Panc1 (cell line): ENCODE measurements at places on chromosomes 6 and 20.

- no peaks in the 10 kb centered on the region for H3K4me1 ChIP-seq
- no peak overlapping the region for H3K27ac ChIP-seq
- no peak overlapping the region for H3K4me3 ChIP-seq
- DNase-seq = no peak
- H3K36me3 ChIP-seq = peaks cover 10% of the 10 kb centered on the region
These were observed 11.5 kb upstream of the PLCG1 start for GRCh38 chr20:41125530-41126457.

DNA sequence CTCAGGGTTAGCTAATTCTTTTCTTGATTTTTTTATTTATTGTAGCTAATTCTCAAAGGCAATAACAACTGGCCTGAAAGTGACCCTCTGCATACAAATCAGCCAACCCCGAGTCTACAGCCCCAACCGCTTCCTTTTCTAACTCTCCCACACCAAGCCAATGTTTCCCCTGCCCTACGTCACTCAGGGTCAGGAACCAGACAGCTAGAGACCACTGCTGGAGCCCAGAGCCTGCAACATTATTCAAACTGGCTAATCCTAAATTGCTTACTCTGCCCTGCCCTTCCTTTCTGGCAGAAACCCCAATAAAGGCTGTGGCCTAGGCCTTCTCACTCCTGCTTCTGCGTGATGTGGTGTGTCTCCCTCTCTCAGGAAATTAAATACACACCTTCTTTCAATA is 320.7 kb downstream of the CBLN4 start:
- H3K4me1 ChIP-seq = no peaks in the 10 kb centered on the region
- no peaks in the 10 kb centered on the region for H3K27me3 ChIP-seq
- no peak for DNase-seq
- H3K4me3 ChIP-seq = no peak overlapping the region

DNA sequence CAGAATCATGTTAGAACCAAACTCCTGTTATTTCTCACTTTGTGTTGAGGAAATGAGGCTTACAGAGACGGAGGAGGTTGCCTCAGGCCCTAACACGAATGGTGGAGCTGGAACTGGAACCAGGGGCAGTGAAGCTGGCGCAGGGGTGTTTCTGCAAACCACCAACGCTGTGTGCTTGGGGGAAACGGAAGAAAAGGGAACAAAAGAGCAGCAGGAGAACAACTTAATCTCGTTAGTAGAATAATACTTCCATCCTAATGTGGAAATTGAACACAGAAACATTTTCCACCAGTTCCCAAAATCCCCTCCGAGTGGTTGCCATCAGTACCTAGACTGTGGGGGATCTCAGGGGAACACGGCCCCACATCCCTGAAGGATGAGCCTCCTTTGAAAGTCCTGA is 103.4 kb upstream of the FRMD1 start:
- H3K27me3 ChIP-seq = no peaks in the 10 kb centered on the region
- DNase-seq = no peak
- H3K36me3 ChIP-seq = no peaks in the 10 kb centered on the region
- no peak overlapping the region for H3K4me3 ChIP-seq
- no peaks in the 10 kb centered on the region for H3K4me1 ChIP-seq

GRCh38 chr6:146351018-146351417 is 192.6 kb upstream of the RAB32 start:
- DNase-seq = no peak
- H3K4me1 ChIP-seq = no peaks in the 10 kb centered on the region
- no peak overlapping the region for H3K27ac ChIP-seq
- no peak overlapping the region for H3K4me3 ChIP-seq

DNA sequence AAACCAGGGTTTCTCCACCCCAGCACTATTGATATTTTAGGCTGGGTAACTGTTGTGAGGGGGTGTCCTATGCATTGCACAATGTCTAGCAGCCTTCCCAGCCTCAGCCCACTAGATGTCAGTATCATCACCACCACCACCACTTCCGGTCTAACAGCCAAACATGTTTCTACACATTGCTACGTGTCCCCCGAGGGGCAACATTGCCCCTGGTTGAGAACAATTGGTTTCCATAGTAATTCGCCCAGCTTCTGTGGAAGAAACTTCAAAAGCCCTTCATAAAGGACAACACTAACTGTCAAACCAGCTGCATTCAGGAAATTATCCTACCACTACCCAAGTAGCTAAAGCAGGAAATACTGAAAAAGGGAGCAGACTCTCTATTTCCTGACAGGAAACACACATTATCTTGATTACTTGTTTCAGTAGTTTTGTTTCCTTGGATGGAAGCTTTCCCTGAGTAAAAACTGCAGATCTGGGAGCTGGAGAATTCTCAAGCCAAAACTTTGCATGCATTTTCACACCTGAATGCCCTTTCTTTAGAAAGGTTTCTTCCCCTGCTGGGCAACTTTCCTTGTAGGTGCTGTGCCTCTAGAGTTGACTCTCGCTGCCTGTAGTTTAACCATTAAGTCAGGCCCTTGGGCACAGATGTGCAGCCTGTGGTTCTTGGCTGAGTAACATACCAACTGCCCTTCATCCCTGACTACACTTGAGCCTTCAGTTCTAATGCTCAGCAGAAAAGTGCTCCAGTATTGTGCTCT is 23.6 kb downstream of the PKHD1 start:
- no peak for DNase-seq
- no peak overlapping the region for H3K27ac ChIP-seq
- H3K4me1 ChIP-seq = no peaks in the 10 kb centered on the region; the same call in 1 of the 2 replicates
- H3K4me3 ChIP-seq = no peak overlapping the region

GRCh38 chr6:31815025-31815838 is at the start of the genes HSPA1A and HSPA1L:
HSPA1A (plus strand) TSS chr6:31815543; CDS start chr6:31815757, 214 bp downstream.
HSPA1L (minus strand) TSS chr6:31815283; CDS start chr6:31811972, 3,311 bp downstream.
- no peaks in the 10 kb centered on the region for H3K27me3 ChIP-seq
- H3K4me1 ChIP-seq = peaks cover 13% of the 10 kb centered on the region
- H3K27ac ChIP-seq = peak within 1 kb of the TSS; percentile 87
- DNase-seq = peak; percentile 96

DNA sequence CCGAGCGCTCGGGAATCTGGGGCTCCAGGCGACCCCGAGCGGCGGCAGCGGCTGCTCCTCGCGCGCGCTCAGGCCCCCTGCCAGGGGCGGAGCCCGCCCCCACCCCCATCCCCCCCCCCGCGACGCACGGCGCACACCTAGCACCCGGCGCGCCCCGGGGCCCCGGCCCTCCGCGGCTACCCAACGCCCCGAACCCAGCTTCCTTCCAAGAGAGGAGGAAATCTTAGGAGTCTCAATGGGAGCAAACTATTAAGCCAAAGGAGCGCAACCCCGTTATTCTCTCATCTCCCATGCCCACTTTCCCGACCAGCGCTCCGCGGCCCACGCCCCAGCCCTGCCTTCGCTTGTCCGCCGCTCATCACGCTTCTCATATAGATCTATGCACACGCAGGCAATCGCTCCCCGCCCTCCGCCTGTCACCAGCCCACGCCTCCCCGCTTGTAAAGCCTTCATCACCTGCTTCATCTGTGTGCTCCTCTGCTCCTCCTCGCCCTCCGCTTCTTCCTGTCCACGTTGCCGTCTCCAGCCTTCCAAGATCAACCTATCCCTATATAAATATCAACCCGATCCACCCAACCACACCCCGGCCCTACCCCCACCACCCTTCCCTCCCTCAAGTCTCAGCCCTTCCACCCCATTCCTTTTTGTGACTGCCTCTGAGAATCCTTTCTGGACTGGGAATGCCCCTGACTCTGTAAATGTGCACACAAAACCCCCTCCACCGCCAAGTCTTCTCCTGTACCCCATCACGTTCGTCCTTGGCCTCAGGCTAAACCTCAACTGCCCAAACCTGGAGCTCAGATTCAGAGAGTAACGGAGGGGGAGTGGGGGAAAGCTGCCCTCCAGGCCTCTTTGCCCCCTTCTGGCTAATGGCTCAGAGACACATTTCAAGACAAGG is at the start of gene DLK2:
DLK2 (minus strand) TSS at position 18 of the 898 bp plus-strand sequence. CDS start 723 bp downstream, outside the sequence.
- DNase-seq = no peak
- H3K4me3 ChIP-seq = peak within 1 kb of the TSS; percentile 75
- no peaks in the 10 kb centered on the region; the same call in 1 of the 2 replicates for H3K36me3 ChIP-seq
- peak within 1 kb of the TSS; percentile 72 for H3K27ac ChIP-seq
- no peaks in the 10 kb centered on the region for H3K27me3 ChIP-seq

DNA sequence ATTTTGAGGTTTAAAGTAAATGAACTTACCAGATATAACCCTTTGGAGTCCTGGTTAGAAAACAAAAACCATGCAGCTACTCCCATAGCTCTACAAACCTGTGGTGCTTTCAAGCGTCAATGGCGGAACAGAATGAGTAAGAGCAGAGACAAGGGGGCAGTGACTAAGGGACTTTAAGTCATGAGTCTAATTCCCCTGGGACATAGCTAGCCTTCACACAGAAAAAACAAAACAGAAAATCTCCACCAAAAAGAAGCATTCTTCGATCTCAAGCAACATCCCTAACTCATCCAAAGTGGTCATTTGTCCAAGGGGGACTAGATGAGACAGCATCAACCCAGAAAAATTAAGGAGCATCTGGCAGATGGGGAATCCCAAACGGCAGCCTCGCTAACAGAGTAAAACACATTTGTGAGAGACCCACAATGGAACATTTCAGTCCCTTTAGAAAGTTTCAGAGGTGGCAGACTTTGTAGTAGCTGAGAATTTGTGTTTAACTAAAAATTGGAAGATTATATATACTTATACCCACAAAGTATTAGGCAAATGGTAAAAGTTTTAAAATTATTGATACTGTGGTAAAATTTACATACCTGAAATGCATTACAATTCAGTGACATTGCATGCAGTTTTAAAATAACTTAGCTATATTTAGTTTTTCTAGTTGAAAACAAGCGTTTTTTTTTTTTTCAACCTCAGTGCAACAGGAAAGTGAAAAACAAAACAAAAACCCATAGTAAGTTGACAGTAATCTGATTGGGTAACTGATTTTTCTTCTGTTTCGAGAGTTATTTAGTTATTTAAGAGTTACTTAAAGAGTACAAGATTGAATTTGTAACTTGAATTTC is 67.5 kb downstream of the KCNQ5 start:
- no peak for DNase-seq
- H3K27ac ChIP-seq = no peak overlapping the region
- H3K4me3 ChIP-seq = no peak overlapping the region
- no peaks in the 10 kb centered on the region for H3K27me3 ChIP-seq
- H3K36me3 ChIP-seq = no peaks in the 10 kb centered on the region

GRCh38 chr20:6709910-6710595 is 57.4 kb upstream of the BMP2 start:
- H3K27me3 ChIP-seq = no peaks in the 10 kb centered on the region
- H3K36me3 ChIP-seq = no peaks in the 10 kb centered on the region
- no peak overlapping the region for H3K4me3 ChIP-seq
- no peaks in the 10 kb centered on the region for H3K4me1 ChIP-seq

GRCh38 chr6:166599205-166599604 is 12.7 kb upstream of the RAMACL start:
- no peaks in the 10 kb centered on the region for H3K4me1 ChIP-seq
- no peak overlapping the region for H3K27ac ChIP-seq

DNA sequence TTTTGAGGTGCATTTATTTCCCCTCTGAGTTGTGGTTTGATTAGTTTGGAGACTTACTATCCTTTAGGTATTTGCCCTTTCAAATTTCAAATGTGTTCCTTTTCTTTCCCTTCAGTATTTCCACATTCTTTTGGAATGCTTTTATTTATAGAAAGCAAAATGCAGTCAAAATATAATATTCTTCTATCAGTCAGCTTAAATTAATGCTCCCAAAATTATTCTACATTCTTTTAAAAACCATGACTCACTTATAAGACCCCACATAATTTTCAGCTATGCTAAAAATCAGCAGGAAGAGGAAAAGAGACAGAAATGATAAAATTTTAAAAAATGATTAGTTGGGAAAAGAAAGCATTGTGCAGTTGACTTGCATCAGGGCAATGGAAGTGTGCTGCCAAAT is 180.0 kb upstream of the SMLR1 start:
- no peak overlapping the region for H3K4me3 ChIP-seq
- H3K4me1 ChIP-seq = no peaks in the 10 kb centered on the region
- H3K27ac ChIP-seq = no peak overlapping the region
- no peaks in the 10 kb centered on the region for H3K27me3 ChIP-seq
- no peaks in the 10 kb centered on the region for H3K36me3 ChIP-seq

GRCh38 chr6:72740135-72740534 is 118.3 kb downstream of the KCNQ5 start:
- no peak overlapping the region for H3K4me3 ChIP-seq

DNA sequence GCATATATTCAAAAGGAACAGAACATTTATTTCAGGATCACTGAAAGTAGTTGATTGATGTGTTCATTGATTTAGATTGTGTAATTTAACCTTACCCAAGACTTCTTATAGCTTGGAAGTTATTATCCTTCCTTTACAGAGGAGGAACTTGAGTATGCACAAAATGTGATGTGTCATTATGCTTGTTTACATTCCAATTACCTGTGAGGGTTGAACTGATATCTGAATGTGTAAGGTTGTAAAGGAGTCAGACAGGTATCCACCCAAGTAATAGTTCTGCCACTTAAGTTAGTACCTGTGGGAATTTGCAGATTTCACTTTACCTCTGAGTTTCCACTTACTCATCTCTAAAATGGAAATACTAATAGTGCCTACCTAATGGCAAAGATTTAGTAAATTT is 668.2 kb downstream of the DOK5 start:
- DNase-seq = no peak
- no peak overlapping the region for H3K27ac ChIP-seq
- H3K4me1 ChIP-seq = no peaks in the 10 kb centered on the region
- no peaks in the 10 kb centered on the region for H3K27me3 ChIP-seq
- no peak overlapping the region for H3K4me3 ChIP-seq
- no peaks in the 10 kb centered on the region for H3K36me3 ChIP-seq

- H3K36me3 ChIP-seq = no peaks in the 10 kb centered on the region; the same call in 1 of the 2 replicates
- no peak overlapping the region for H3K27ac ChIP-seq
- H3K4me1 ChIP-seq = no peaks in the 10 kb centered on the region
- no peak overlapping the region for H3K4me3 ChIP-seq
- no peaks in the 10 kb centered on the region for H3K27me3 ChIP-seq
These were observed 17.4 kb upstream of the RAB32 start for GRCh38 chr6:146526192-146526591.

GRCh38 chr6:5472571-5472970 is 211.3 kb downstream of the FARS2 start:
- no peak overlapping the region for H3K27ac ChIP-seq
- H3K36me3 ChIP-seq = no peaks in the 10 kb centered on the region
- H3K4me3 ChIP-seq = no peak overlapping the region
- no peak for DNase-seq
- H3K27me3 ChIP-seq = no peaks in the 10 kb centered on the region
- H3K4me1 ChIP-seq = no peaks in the 10 kb centered on the region

GRCh38 chr6:159506048-159506447 is 187.0 kb downstream of the SOD2 start:
- H3K27ac ChIP-seq = no peak overlapping the region
- no peak for DNase-seq
- H3K27me3 ChIP-seq = no peaks in the 10 kb centered on the region
- H3K36me3 ChIP-seq = no peaks in the 10 kb centered on the region

GRCh38 chr6:37679539-37680476 is 17.9 kb downstream of the MDGA1 start:
- H3K27ac ChIP-seq = no peak overlapping the region
- no peak overlapping the region for H3K4me3 ChIP-seq
- no peaks in the 10 kb centered on the region; the same call in 1 of the 2 replicates for H3K4me1 ChIP-seq
- no peaks in the 10 kb centered on the region for H3K36me3 ChIP-seq
- H3K27me3 ChIP-seq = no peaks in the 10 kb centered on the region
- DNase-seq = no peak

GRCh38 chr6:133512410-133513016 is 271.4 kb downstream of the EYA4 start:
- H3K27me3 ChIP-seq = no peaks in the 10 kb centered on the region; the same call in 1 of the 2 replicates
- no peak overlapping the region for H3K27ac ChIP-seq
- no peaks in the 10 kb centered on the region for H3K36me3 ChIP-seq
- H3K4me3 ChIP-seq = no peak overlapping the region

GRCh38 chr6:33123181-33123580 is 47.4 kb downstream of the HLA-DPB1 start:
- no peak overlapping the region for H3K4me3 ChIP-seq
- H3K27ac ChIP-seq = no peak overlapping the region
- peaks cover 7% of the 10 kb centered on the region for H3K27me3 ChIP-seq
